GM10248 (cell line): ENCODE measurements at places on chromosomes 11 and 22.

GRCh38 chr22:22882033-22882717 lies 5.4 kb upstream of the IGLL5 start:
- peak; percentile 51 for DNase-seq

- DNase-seq = no peak
Observed at GRCh38 chr11:126163074-126163700, 48.3 kb downstream of the RPUSD4 start.

- no peak for DNase-seq
Observed at GRCh38 chr11:104324276-104324675, 160.3 kb upstream of the PDGFD start.

DNA sequence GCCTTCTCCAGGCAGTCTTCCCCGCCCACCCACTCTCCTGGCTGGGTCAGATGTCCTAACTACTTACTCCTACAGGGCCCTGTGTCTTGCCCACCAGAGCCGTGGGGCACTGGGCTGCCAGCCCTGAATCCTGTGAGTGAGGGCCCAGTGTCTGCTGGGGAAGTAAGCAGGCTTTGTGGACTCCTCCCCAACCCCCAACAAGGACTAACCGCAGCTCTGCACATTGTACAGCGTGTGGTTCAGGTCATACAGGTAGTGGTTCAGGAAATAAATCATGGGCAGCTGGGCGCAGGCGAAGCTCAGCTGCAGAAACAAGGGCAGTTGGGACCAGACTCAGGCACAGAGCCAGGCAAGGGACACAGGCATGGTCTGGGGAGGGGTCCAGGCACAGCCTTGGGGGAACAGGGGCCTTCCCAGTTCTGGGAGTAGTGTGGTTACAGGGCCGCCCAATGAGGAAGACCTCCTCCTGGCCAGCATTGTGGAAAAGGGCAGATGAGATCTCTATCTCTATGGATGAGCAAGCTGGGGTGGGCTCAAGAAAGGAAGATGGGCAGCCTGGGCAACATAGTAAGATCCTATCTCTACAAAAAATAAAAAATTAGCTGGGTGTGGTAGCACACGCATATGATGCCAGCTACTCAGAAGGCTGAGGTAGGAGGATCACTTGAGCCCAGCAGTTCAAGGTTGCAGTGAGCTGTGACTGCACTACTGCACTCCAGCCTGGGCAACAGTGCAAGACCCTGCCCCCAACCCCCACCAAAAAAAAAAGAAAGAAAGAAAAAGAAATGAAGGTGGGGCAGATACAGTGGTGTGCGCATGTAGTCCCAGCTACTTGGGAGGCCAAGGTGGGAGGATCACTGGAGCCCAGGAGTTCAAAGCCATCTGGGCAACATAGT lies 5.5 kb downstream of the UNC93B1 start:
- DNase-seq = no peak

- no peak for DNase-seq
Observed at GRCh38 chr22:19847345-19847632, 7.4 kb downstream of the GNB1L start.
